GM23338 (cell line): ENCODE measurements at places on chromosomes 12 and 14.

DNA sequence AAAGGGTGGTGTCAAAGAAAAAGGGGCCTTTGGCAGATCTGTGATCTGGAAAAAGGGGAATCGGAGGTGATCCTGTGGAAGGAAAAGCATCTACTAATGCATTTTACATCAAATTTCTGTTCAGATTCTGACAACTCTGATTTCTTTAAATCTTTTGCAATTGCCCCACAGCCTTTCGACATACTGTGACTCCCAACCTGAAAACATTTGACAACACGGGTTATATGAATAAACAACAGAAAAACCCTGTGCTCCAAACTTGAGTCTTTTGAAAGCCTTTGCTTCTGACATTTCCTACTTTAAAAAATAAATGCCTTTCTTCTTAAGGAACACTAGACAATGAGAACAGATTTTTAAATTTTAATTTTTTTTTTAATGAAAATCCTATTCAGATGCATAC is 231.9 kb upstream of the HMGA2 start:
- DNase-seq: no peak

DNA sequence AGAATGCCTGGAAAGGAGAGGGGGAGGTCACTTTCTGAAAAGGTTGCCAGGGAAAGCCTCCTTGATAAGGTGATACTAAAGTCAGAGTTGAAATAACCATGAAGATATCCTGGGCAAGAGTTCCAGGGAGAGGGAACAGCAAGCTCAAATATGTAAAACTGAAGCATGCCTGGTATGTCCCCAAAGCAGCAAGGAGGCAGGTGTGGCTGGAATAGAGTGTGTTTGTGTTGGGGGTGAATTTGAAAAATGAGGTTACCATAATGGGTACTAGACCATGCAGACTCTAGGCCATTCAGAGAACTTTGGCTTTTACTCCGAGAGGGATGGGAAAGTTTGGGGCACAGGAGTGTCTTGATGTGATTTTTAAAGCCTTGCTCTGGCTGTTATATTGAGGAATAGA is 66.7 kb upstream of the PTCSC3 start:
- DNase-seq: peak; percentile 49

DNA sequence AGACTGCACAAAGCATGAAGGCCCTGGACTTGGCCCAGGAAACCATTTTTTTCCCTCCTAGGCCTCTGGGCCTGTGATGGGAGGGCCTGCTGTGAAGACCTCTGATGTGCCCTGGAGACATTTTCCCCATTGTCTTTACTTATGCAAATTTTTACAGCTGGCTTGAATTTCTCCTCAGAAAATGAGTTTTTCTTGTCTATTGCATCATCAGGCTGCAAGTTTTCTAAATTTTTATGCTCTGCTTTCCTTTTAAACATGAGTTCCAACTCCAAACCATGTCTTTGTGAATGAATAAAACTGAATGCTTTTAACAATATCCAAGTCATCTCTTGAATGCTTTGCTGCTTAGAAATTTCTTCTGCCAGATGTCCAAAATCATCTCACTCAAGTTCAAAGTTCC is 43.7 kb upstream of the TRHDE start:
- DNase-seq: no peak

DNA sequence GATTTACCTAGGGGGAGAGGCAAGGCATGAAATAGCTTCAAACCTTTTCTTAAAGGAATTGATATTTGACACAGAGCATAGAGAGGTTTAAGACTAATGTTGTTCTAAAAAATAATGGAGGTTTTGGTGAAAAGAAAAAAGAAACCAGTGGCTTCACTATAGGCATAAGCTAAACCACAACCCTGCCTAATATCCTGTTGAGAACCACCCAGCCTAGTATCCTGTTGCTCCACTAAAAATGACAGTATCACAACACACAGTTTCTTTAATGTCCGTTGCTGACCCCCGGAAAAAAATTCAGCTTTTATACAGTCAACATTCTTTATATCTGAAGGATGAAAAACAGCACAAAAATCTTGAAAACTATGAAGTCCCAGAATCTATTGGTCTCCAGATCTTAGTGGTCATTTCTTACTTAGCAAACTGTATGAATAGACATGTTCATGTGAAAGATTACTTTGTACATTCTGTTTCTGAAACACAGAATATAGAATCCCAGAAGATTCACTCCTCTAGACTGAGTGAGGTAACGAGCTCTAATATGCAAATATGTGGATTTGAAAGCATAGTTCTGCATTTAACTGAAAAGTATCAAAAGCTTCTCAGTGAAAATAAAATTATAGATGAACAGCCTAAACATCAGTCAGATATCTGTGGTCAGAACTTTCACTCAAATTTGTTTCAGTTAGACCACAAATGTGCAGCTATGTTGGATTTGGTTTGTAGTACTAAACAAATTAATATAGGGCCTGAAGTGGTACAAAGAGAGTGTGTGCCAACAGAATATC is 40.5 kb downstream of the GALC start:
- DNase-seq: no peak

- DNase-seq: no peak
These were observed 237.0 kb downstream of the KIF21A start for GRCh38 chr12:39205969-39206368.

GRCh38 chr12:6324936-6325750 is 14.7 kb downstream of the PLEKHG6 start:
- no peak for DNase-seq

DNA sequence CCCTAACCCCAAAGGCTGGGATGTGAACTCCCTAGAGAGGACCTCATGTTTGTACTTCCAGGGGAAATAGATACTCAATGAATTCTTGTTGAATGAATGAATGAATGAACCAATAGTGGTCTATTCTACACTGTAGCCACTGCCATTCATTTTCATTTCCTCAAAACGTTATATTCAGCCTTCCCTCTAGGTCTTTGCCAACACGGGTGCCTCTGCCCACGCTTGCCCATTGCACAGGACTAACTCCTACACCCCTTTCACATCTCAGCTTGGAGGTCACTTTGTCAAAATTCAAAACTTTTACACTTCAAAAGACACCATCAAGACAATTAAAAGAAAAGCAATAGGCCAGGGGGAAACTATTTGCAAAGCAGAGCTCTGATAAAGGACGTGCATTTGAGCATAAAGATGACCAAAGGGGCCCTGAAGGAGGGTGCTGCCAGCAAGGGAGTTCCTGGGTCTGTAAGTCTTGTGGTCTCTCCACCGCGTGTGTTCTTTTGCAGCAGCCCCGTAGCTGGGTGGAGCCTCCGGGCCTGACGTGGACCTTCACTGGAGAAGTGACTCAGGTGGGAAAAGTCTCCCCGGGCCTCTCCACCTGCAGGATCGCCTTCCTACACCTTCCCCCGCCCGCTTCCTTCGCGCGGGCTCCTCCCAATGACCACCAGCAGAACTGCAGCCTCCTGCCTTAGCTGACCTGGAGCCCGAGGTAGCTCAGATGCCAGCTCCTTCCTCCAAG is 31.5 kb downstream of the TMEM63C start:
- peak; percentile 91 for DNase-seq

GRCh38 chr14:96452684-96453083 is 49.5 kb upstream of the PAPOLA start:
- DNase-seq: no peak

- DNase-seq: no peak
These were observed 9.2 kb upstream of the CYP46A1 start for GRCh38 chr14:99674776-99675381.

- DNase-seq: no peak
These were observed 1.5 kb downstream of the BLOC1S1 start for GRCh38 chr12:55717011-55718007.

- peak; percentile 73 for DNase-seq
These were observed 46.3 kb downstream of the NTS start for GRCh38 chr12:85920324-85920947.

- DNase-seq: peak; percentile 26
These were observed 102.8 kb upstream of the TMCC3 start for GRCh38 chr12:94753036-94753679.

DNA sequence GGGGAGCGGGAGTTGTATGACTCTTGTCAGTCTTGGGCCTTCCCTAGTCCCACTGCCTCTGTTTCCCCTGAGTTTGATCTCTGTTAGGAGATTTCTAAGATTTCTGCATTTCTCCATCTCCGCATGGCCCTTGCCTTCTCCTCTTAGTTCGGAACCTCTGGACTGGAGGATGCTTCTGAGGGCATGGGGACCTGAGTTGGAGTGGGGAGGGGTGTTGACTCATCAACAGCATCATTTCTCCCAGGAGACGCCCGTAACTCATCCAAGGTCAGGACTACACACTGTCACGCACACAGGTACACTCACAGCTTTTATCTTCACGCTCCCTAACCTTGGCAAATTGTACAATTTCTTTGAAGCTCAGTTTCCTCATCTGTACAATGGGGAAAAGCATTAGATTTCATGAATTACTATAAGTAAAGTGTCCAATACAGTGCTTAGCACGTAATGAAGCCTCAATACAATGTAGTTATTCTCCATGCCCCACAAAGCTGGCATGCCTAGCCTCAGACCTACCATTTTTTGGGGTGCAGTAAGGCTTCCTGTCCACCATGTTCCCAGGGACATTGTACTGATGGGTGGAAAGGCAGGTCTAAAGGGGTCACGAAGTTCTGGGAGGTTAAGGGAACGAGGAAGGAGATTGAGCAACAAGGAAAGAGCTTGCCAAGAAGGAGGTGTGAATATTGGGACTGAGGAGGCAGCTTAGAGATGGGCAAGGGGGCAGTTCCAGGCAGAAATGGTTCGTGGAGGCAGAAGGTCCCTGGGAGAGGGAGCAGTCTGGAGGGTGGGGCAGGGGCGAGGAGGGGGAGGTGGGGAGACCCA is 600 bp upstream of the LAG3 start:
- no peak for DNase-seq

GRCh38 chr14:102857444-102857843 is 65.0 kb upstream of the AMN start:
- DNase-seq: no peak

GRCh38 chr14:79730953-79731352 is 480.4 kb downstream of the DIO2 start:
- DNase-seq: no peak

- DNase-seq: no peak
These were observed 13.9 kb upstream of the DNAH10 start for GRCh38 chr12:123748161-123748560.

DNA sequence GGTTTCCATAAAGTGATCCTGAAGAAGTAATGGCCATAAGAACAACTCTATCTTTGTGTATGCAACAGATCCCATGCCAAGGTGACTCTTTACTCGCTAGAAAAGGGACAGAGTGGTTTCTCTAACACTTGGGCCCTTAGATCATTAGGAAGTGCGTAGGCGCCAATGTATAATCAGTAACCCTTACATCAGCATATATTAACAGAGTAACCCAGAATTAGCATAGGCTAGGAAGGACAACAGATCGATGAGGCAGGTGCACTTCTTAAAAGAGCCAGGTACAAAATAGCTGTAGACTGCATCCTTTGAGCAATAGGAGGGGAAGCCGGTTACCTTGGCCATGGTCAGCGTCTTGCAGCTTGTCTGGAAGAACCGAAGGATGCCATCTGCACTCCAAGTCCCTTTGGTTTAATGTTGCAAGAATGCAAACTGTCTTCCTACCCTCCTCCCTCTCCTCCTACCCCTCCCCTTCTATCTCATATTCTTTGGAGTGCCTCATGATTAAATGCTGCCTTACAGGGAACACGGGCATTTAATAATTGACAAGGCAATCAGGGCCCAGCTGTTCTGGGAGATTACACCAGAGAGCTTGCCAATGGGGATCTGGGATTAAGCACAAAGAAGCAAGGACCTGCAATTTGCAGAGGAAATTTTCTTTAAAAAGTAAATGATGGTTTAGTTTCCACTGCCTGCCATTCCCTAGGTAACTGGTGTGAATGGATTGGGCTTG is 8.0 kb downstream of the GSG1 start:
- no peak for DNase-seq

- peak; percentile 81 for DNase-seq
These were observed 4.9 kb upstream of the HOXC12 start for GRCh38 chr12:53949631-53950436.

DNA sequence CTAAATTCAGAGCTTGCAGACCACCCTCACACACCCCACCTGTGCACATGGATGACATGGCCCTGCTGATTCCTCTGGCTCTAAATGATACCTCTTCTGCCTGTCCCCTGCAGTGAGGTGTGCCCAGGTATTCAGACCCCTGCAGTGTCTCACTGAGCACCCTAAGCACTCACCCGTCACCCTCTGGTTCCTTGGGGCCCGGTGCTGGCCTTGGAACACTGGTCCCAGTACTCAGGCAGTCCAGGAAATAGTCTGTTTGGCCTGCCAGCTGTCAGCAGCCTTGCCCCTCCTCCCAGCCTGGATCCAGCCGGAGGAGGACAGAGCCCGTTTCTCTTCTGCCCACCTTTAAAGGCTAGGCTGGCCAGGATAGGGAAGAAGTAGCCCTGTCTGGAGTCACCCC is 44.9 kb downstream of the ESRRB start:
- no peak for DNase-seq

DNA sequence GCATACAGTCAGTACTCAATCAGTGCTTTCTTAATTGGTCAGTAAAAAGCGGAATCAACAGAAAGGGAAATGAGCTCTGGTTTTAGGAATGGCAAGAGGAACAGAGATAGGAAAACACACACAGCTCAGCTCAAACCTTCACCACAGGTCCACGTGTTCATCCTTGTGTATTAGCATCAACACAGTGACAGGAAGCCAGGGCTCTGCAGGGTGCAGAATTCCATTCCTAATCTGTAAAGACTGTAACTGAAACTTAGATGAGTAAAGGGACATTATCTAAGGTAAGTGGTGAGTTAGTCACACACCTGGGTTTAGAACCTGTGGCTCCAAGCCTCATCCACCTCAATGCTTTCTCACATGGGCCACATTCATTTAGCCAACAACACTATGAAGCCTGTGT is 1242.2 kb upstream of the TMEM132C start:
- no peak for DNase-seq

DNA sequence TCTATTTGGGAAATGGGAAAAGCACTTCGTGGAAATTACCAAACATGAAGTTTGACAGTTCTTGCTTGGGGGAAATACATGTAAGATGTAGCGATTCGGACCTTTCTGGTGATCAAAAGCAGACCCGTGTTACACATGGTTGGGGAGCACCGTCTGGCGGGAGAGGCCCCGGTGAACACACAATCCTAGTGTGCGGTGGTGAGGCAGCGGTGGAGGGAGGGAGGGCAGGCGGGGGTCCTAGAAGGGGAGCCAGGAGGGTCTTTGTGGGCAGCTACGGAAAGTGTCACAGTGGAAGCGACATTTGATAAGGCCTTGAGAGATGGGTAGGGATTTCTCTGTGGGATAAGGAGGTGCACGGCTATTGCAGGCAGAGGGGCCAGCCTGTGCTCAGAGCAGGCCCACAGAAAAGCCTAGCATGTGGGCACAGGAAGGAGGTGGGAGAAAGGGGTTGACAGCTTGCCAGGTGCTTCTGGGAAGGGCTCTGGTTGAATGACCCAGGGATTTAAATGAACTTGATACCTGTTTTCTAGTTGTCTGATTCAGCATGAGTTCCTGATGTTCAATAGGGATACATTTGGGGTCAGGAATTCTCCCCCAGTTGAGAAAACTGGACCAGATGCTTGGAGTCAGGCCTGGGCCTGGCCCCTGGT is 7.2 kb downstream of the MVK start:
- no peak for DNase-seq

GRCh38 chr14:77063571-77064171 is 34.4 kb upstream of the CIPC start:
- no peak for DNase-seq
